ENCODE measurements at places on chromosomes 5 and 9. TPM values are rescaled to one million over a fixed set of nuclear protein-coding genes. Genes with fewer than 3 reads are reported as not detected.

GRCh38 chr5:124841829-124842712 is 95.6 kb upstream of the ZNF608 start:
- DNase-seq = peak; percentile 24

- DNase-seq = no peak
Observed at GRCh38 chr9:14327036-14327435, 13.1 kb upstream of the NFIB start.

DNA sequence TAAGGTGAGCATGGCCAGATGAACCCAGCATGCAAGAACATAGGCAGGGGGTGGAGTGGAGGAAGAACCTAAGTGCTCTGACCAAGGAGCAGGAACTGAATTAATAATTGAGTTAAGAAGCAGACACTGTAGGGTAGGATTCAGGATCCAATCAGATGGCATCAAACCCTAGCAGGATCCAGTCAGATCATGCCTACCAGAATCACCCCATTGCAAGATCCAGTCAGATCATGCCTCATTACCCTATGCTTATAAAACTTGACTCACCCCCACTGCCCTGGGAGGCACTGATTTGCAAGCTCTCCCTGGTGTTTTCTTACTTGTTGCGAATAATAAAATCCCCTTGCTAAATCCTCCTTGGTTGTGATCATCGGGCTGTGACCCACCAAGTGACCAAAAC is 19.7 kb downstream of the TUSC1 start:
- DNase-seq = no peak

DNA sequence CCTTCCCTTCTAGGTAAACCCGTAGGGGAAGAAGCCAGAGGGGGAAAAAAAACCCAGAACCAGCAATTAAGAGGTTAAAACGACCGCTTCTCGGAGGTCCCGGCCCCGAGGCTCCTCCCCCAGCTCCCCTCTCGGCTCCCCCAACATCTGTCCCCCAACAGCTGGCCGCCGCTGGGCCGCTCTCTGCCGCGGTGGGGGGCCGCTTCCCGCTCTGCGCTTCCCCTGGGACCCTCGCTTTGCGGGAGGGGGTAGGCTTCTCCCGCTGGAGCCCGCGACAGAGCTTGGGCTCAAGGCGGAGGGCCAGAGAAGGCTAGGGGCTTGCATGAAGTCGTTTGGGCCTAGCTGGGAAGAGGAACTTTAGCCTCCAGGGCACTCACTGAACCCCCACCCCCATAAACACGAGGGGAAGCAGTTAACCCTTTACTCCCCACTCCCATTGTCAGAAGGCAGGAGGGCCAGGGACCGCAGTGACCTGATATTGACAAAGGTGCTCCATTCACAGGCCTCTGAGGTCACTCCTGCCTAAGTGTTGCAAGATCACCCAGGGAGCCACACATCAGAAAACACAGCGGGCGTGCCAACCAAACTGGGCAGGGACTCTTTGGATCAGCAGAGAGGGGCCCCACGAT is 7.5 kb downstream of the LHX6 start:
- no peak for DNase-seq

- DNase-seq = no peak
Observed at GRCh38 chr5:669111-669841, 23.9 kb downstream of the TPPP start.

- DNase-seq = no peak
Observed at GRCh38 chr5:179413711-179414458, 68.6 kb upstream of the ADAMTS2 start.

The ARID3C gene
- not detected for polyA plus RNA-seq

The LHX3 gene
- polyA plus RNA-seq = not detected

The BASP1 gene
- 1.3 TPM for polyA plus RNA-seq

The HK3 gene
- 4.5 TPM for polyA plus RNA-seq

All from heart right ventricle (tissue), 16 donors.